DMS153 (cell line): ENCODE measurements at places on chromosomes 16 and 17.
A peak's percentile ranks its signal among the peaks of the same experiment; 100 is the strongest.

DNA sequence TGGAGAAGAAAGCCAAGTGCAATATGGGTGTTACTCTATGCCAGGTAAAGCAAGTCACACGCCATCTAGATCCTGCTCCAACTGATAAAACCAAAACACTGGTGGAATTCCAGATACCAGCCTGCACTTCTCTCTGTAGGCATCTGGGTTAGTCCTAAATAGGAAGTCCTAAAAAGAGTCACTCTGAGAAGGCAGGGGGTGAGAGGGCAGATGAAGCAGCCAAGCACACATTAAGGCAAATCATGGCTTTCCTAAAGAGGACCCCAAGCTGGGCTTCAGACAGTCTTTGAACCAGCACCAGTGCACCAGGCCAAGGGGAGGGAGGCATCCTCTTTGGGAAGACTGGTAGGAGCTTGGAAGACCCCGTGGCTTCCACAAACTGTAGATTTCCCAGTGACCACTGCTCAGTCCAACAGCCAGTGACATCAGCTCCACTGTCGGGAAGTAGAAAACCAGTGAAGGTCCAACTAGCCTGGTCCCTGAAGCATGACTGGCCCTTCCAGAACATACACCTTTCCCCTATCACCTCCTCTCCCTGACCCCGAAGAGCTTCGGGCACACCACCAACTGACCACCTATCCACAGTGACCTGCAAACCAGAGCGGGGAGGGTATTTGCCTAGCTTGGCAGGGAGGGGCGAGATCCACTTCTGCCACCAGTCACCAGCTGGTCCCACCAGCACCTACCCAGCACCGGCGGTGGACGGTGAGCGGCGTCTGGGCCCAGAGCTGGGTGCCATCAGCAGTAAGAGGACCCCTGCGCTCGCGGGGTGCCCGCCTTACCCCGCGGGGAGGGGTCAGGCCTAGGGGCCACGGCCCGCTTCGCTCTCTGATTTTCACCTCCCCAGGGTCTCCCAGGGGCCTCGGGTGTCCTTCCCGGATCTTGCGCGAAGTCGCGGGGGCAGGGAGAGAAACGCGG lies 1.0 kb downstream of the LITAF start:
- no peak for DNase-seq

DNA sequence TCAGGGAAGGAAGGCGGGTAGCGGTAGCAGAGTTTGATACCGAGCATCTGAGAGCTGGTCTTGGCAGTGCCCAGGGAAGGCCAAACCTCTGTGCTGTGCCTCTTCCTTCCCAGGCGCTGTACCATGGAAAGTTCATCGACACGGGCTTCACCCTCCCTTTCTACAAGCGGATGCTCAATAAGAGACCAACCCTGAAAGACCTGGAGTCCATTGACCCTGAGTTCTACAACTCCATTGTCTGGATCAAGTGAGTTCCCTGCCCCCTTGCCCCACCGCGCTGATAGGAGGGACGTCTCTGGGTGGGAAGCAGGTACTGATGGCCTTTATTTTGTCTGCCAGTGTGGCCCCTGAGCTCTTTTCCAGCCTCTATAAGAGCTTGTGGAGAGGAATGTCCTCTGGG lies 15.4 kb upstream of the CLEC18A start:
- no peak for DNase-seq

DNA sequence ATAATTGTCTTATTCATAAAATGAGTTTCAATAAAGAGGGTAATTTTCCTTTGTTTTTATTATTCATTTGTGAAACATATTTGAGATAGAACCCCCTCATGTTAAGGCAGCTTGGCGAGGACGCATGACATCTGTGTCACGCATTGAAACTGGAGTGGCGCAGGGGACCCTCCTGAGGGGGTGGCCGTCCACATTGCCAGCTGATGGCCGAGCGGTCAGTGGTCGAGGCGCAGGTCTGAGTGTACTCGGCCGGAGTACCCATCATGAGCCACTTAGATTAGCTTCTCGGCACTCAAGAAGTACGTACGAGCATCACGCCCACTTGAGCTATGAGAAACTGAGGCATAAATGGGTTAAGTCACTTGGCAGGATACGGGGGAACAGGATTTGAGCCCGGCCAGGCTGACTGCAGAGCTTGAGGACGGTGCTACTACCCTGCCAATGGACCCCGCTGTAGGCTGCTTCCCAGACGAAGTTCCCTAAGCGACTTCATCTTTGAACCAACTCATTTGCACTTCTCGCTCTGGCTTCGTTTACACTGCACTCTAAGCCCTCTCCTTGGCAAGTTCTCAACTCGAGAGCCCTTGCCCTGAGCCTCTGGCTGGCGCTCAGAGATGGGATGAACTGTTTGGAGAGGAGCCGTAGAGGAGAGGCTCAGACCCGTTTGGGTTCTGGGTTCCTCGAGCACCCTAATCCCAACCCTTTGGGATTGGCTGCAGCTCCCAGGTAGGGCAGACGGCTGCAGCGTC lies 91.8 kb downstream of the SDK2 start:
- no peak for DNase-seq

DNA sequence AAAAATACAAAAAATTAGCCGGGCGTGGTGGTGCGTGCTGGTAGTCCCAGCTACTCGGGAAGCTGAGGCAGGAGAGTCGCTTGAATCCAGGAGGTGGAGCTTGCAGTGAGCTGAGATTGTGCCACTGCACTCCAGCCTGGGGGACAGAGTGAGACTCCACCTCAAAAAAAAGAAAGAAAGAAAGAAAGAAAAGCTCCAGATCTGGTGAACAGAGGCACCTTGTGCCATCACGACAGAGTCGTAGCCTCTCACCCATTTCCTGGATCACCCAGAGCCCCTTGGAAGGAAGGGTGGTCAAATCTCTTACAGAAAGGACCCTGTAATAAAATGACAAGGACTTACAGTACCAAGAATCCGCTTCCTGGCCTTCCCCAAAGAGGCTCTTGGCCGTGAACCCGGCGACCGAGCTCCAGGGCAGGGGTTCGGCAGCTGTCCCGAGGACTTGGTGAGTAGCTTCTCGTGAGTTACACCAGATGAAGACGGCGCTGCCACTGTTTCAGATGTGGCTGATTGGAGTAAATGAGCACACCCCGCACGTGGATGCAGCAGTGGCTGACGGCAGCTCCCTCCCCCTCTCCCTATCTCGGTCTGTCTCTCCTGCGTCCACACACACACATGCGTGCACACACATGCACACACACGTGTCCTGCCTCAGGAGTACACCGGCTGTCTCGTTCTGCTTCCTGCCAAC lies 13.5 kb downstream of the LGALS3BP start:
- no peak for DNase-seq

DNA sequence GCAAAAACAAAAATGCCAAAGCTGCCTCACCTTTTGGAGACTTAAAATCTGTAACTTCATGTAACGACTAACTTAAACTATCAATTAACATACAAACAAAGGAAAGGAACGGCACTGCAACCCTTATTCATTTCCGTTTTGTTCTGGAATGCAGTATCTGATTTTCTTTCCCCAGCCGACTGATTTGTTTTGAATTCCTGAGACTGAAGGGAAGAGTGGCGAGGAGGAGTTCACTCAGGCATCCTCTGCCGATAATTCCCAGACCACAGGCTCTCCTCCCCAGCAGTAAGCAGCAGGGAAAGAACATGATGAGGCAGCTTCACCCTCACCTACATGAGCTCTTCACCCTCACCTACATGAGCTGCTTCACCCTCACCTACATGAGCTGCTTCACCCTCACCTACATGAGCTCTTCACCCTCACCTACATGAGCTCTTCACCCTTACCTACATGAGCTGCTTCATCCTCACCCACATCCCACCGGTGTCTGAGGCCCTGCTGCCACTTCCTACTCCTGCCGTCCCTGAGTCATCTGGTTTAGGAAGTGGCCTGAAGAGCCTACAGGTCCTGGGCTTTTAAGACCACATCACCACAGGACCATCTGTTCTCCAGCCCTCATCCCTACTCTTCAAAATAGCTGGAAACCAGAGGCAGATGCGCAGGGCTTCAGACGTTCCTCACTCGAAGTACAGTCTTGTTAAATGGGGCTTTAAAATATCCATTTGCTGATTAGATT lies 168.0 kb upstream of the RPH3AL start:
- DNase-seq, result no peak

DNA sequence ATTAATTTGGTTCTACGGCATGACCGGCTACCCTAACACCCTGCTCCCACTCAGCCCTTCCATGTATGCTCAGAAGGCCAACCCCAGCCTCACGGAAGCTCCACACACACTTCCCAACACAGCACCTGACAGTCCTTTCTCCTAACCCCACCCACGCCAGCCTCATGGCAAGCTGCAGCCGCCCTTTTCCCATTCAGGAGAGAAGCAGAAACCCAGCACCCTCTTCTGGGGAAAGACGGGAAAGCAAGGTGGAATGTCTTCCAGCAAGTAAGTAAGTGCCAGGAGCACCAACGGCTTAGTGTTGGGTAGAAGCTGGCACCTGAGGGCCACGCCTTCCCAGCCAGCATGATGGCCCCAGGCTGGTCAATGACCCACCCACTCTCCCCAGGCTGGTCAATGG lies 32.1 kb downstream of the ABR start:
- DNase-seq, result no peak

GRCh38 chr16:4979164-4979563 lies 21.0 kb downstream of the SEC14L5 start:
- no peak for DNase-seq

GRCh38 chr17:19248151-19248927 lies 11.2 kb downstream of the EPN2 start:
- no peak for DNase-seq

GRCh38 chr16:24396350-24397271 lies 140.5 kb downstream of the CACNG3 start:
- peak; percentile 5 for DNase-seq

GRCh38 chr16:85004587-85005205 lies 6.6 kb downstream of the ZDHHC7 start:
- DNase-seq, result no peak

GRCh38 chr17:5580969-5581368 lies 3.3 kb downstream of the NLRP1 start:
- DNase-seq, result no peak

GRCh38 chr17:76752006-76752405 lies 14.1 kb downstream of the MFSD11 start:
- DNase-seq, result no peak

DNA sequence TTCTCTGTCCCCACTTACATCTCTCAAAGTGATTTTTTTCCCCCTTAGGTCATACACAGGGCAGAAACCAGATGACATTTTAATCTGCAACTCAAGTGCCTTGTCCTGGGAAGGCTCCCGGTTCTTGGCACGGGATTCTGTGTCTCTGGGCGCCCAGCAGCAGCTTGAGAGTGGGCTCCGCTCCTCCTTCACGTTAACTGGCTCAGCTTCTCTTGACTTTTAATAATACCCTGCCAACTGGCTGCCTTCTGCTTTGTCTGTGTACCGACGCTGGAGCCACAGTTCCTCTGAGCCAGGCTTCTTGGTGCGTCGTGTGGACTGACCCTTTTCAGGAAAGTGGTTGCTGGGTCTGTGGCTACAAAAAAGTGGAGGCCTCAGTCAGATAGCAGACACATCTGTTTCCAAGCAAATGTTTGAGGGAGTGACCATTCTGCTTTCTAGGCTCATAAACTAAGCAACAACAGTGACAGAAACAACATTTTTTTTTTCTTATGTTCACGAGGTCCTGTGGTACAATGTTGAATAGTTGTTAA lies 64.9 kb downstream of the IRF8 start:
- no peak for DNase-seq

GRCh38 chr17:65696739-65697394 lies 135.4 kb upstream of the AXIN2 start:
- DNase-seq, result no peak

- DNase-seq, result peak; percentile 6
Observed at GRCh38 chr16:24344784-24345183, 88.6 kb downstream of the CACNG3 start.

DNA sequence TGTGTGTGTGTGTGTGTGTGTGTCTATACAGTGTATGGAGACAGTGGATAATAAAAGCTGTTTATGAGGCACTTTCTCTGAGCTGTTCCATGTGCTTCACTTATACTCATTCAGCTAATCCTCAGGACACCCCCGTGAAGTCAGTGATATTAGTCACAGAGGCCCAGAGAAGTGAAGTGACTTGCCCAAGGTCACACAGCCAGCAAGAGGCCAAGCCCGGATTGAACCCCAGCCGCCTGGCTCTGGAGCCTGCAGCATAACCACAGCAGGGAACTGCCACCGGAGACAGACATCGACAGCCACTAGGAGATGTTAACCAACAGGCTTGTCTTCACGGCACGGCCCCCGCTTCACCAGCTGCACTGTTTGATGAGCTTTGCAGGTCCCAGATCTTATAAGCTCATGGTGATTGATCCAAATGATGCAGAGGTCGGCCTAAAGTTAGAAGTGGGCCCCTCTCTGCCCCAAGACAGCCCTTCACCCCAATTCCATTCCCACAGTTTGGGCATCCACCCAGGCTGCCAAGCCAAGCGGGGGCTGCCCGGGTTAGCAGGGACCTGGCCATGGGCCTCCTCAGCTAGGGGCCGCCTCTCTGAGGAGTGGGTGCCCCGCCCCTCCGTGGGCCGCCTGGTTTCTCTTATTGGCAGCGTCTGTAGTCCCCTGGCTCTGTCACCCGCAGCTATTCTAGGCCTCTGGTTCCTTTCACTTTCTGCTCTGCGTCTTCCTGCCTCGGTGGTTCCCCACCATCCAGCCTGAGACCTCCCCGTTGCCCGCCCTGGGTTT lies 30.9 kb downstream of the SOCS1 start:
- no peak for DNase-seq

DNA sequence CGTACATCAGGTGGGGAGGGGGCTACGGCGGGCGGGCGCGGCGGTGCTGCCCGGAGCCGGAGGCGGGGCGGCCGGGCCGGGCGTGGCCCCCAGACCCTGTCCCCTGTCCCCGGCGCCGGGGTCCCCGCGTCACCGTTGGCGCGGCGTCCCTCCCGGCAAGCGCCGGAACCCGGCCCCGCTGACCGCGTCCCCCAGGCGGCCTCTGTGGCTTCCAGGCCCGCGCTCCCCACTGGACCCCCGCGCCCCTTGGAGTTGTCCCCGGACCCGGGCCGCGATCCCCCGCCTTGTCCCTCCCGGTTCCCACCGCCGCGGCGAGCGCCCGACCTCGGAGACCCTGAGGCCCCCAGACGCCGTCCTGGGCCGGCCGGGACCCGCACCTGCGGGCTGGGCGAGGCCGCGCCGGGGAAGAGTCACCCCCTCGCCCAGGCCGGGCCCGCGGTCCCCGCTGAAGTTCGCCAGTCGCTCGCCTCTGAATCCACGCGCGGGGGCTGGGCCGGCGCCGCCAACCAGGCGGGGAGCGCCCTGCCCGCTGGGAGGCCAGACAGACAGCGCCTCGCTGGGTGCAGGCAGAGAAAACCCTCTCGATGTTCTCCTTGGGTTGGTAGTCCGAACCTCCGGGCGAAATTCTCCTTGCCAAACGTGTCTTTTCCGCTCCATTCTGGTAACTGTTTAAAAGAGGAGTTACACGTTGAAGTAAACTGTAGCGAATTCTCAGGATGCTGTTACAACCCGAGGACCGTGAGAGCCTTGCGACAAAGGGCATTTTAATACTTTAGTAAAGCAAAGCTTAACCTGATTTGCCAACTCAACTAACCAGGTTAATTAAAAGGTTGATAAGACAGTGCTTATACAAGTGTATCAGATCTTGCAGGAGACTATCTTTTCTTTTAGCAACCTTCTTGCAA lies 761 bp downstream of the GAN start:
- no peak for DNase-seq

GRCh38 chr16:81836279-81837054 lies 57.4 kb downstream of the PLCG2 start:
- DNase-seq, result no peak
